Brain (organoid and tissue), 16 donors: ENCODE measurements at places on chromosomes 6 and 20. TPM values are rescaled to one million over a fixed set of nuclear protein-coding genes. Genes with fewer than 3 reads are reported as not detected.

The ADAM33 gene
- polyA plus RNA-seq = 0.42 TPM

The HACE1 gene
- 7.8 TPM for polyA plus RNA-seq

The RNF39 gene
- polyA plus RNA-seq = not detected

The C20orf202 gene
- polyA plus RNA-seq = 0.27 TPM

DNA sequence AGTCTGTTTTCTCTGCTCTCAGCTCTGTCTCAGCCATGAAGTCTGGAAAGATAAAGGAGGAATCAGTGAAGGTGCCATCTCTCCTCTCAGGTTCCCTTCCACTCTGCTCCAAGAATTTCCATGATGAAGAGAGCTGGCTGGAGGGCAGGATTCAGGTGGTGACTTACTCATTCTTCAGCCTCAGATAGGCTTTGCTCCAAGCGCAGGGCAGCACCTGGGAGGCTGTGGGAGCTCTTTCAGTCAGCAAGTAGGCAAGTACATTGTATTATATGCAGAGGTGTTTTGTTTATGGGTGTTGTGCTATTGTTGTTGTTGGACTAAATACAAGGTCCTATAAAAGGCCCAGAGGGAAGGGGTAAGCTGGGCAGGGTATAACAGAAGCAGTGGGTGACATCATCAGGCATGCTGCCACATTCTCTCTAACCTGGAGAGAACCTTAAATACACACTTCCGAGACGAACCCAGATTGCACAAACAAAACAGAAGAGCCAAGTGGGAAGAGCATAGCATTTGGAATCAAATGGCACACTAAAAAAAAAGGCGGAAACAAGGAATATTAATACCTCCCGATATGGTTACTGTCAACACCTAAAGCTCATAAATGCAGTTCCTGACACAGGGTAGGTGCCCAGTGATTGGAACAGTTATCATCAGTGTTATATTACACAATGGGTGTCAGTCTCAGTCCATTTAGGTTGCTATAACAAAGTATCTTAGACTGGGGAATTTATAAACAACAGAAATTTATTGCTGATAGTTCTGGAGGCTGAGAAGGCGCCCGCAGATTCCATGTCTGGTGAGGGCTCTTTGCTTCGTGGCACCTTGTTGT, 14.5 kb upstream of the PSMG4 start:
- DNase-seq = no peak

- DNase-seq = no peak
Observed at GRCh38 chr20:55153001-55153645, 677.7 kb downstream of the DOK5 start.

DNA sequence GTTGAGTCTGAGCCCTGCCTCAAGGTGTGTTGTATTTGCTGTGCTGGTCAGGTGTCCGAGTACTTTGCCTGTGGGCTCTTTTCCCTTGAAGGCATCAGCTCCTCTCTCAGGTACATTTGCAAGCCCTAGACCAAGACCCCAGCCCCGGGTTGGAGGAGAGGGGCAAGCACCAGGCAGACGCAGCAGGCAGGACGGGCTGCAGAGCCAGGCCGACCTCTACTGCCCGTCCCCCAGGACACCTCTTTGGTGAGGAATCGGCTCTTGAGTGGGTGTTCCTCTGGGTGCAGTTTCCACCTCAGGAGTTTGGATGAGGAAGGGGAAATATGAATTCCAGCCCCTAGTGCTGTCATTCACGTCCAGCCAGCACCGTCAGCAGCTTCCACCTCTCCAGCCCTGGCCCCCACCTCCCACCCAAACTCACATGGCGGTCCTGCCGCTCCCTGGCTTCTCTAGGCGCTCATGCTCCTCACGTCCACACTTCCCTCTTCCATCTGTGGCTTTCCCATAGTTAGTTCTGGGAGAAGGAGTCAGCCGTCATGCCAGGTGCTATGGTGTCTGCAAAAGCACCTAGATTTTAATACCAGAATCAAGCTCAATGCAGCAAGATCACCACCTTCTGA, 183.9 kb downstream of the DLL1 start:
- no peak for DNase-seq

GRCh38 chr6:12286373-12287110, 3.6 kb upstream of the EDN1 start:
- DNase-seq = no peak

GRCh38 chr20:56810141-56810540, 181.0 kb downstream of the TFAP2C start:
- no peak for DNase-seq

- peak; percentile 80 for DNase-seq
Observed at GRCh38 chr20:17525650-17526049, 5.5 kb downstream of the BFSP1 start.

GRCh38 chr6:135128268-135128914, 52.7 kb upstream of the MYB start:
- no peak for DNase-seq

DNA sequence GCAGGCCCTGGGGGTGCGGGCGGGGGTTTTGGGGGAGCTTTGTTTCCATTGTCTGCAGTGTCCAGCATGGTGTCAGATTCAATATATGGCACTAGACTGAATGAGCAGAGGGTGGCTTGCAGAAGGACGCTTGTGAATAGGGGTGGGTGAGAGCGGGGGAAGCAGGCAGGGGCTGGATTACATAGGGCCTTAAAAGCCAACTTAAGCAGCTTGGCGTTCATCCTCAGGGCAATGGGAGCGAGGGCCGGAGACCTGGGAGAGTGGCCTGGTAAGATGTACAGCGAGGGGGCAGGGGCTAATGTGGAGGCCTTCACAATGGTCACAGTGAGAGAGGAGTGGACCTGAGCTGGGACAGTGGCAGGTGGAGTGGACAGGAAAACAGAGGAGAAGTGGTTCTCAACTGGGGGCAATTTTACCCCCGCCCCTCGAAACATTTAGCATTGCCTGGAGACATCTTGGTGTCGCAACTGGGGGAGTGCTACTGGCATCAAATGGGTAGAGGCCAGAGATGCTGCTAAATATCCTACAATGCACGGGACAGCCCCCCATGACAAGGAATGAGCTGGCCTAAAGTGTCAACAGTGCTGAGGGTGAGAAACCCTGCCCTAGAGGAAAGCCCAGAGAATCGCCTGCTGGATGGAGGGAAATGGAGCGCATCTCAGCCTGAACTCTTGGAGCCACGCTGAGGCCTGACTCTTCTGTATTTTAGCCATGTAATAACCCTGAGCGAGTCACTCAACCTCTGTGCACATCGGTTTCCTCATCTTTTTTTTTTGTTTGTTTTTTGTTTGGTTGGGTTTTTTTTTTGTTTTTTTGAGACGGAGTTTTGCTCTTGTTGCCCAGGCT, 15.1 kb upstream of the BAK1 start:
- DNase-seq = no peak

GRCh38 chr6:2460216-2460745, 214.9 kb upstream of the GMDS start:
- DNase-seq = peak; percentile 68

GRCh38 chr6:164927288-164928056, 381.9 kb downstream of the C6orf118 start:
- DNase-seq = peak; percentile 90

DNA sequence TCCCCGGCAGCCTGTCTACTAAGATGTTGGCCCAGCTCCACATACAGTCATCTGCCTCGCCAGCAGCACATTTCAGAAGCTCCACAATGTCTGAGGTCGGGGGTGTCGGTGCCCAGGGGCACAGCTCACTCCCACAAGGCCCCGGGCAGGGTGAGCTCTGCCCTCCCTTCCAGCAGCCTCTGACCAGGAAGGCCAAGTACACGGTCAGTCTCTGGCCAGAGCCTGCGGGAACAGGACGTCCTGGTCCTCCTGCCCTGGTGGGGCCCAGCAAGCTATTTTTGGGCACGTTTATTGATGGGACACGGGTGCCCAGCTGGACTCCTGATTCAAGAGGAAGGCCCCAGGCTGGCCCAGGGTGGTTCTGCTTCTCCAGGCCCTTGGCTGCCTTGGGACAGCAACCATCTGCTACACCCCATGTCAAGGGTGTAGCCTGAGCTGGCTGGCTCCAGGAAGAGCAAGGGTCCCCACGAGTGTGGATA, 114.9 kb upstream of the PTPN1 start:
- no peak for DNase-seq

DNA sequence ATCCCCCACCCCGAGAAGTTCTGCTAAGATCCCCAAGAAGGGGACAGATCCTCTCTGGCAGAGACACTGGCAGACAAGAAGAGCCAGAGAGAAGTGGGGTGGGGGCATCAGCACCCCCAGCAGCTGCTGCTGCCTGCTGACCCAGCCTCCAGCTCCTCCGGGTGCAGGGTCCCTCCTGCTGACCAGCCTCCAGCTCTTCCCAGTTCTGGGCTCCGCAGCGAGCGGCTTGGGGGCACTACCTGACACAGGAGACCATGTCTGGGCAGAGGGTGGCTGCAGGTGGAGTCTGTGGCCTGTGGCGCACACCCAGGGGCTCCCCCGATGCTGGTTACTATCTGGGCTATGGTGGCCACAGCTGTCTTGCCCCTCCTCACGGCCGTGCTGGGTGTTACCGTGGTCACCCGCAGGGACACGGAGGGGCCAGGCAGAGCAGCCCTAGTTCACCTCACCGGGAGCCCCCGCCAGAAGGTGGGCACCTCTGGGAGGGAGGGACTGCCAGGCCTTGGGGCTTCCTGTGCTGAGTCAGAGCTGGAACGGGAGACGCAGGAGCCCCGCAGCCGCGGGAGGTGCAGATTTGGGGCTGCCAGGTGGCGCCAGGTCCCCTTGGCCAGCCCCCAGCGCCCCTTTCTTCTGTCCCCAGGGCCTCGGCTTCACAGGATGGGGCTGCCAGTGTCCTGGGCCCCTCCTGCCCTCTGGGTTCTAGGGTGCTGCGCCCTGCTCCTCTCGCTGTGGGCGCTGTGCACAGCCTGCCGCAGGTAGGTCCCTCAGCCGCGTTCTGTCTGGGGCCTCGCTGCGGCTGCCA, 630 bp downstream of the LIME1 start:
- no peak for DNase-seq

DNA sequence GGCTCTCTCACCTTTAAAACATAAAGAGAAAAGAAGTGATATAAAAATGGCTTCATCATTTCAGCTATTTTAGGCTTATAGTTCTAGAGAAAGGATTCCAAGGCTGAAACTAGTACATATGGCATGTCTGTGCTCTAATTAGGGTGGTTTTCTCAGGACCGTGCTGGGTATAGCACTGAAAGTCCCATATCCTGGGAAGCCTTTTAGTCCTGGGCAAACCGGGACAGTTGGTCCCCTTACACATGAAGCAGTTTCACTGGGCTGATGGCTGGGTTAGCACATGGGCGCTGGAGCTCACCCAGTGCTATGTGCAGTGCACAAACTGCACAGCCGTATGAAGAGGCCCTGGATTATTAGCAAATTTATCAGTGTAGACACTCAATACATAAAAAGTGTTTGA, 110.5 kb downstream of the SGK1 start:
- peak; percentile 88 for DNase-seq

DNA sequence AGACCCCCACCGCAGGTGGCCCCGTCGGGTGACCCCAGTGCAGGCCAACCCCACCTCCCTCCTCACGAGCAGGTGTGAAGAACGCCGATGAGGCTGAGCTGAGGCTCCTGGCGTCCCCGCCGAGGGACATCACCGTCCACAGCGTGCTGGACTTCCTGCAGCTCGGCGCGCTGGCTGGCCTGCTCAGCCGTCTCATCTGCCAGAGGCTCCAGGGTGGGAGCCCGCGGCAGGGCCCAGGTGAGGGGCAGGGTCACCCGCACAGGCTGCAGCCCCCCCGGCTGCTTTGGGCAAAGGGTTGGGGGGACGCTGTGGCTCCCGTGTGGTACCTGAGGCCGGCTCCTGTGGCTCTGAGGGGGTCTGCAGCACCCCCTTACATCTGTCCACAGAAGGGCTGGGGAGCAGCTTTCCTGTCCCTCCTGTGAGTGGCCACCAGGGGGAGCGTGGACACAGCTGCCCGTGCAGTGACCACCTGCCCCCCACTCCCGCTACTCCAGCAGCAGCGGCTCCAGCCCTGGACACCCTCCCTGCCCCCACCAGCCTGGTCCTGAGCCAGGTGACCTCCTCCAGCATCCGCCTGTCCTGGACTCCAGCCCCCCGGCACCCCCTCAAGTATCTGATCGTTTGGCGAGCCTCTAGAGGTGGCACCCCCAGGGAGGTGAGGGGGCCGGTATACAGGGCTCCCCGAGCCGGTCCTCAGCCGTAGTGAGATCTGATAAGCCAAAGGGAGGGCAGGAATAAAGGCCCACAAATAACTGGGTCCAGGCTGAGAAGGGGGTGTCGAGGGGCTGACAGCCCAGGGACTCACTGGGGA, 16.5 kb downstream of the COL20A1 start:
- DNase-seq = peak; percentile 78

DNA sequence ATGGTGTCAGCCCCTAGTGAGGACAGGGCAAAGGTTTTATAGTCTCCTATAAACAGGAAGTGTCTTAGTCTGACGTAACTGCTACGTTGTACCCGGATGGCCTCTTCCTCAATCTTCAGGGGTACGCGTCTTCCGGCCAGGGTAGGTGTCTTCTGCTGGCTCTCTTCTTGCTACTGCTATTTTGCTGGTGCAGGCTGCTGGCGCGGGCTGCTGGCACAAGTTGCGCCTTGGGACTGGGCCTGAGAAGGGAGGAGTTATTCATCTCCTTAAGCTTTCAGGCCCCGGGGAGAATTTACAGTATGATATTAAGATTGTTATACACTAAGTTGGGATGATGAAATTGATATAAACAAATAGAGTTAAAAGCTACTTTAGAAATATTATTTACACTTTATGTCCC, 74.4 kb downstream of the HDGFL1 start:
- DNase-seq = no peak

GRCh38 chr6:16316741-16317251, 78.4 kb downstream of the GMPR start:
- DNase-seq = peak; percentile 59

DNA sequence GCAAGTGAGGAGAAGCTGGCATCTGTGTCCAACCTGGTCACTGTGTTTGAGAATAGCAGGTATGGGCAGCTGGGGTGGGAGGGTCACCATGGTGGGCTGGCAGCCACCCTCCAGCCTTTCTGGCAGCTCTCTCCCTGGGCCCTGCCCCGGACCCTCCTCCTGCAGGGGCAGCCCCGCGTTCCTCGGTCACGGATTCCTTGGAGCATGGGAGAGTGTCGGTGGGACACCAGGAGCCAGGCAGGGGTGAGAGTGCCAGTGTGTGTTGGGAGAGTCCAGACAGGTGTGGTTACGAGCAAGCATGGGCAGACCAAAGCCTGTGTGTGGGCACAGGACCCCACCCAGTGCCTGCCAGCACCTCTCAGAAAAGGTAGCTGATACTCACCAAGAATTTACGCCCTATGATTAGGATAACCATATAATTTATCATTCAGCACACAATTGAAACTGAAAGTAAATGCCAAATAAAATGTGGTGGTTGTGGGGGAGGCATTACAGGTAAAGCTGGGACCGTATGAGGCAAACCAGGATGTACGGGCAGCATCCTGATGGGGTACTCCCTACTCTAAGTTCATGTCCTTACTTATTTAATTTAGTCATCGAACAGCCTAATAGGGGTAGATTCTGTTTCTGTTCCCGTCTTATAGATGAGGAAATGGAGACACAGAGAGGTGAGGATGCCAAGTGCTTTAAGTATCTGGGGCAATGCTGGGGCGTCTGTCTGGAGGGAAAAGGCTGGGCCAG, 542 bp downstream of the FGD2 start:
- no peak for DNase-seq

GRCh38 chr20:22232923-22233322, 351.4 kb downstream of the FOXA2 start:
- DNase-seq = no peak
